ENCODE measurements at places on chromosomes 11 and 22.

GRCh38 chr11:64713781-64714363, 9.1 kb downstream of the NRXN2 start:
- DNase-seq: no peak

GRCh38 chr11:120918257-120918656, 105.6 kb upstream of the TBCEL start:
- DNase-seq: no peak

DNA sequence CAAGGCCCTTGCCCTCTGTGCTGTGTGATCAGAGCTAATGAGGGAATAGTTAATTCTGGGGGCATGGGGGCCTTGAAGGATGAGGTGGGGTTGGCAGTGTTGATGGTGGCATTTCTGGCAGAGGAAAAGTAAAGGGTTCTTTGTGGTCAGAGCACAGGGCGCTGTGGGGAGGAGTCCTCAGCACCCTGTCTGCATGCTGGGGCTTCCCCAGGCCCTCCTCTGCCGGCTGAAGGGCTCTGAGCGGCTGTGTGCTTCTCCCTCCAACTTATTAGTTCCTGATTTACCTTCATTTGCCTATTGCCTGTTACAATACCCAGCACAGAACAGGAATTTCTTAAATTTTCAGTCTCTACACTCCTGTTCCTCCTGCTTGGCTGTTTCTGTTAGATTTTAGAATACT, 122.8 kb downstream of the HIPK3 start:
- DNase-seq: no peak

- no peak for DNase-seq
Observed at GRCh38 chr11:119319700-119320239, 2.8 kb upstream of the MCAM start.

- DNase-seq: no peak
Observed at GRCh38 chr11:55457641-55458040, 89.9 kb downstream of the OR4A15 start.

DNA sequence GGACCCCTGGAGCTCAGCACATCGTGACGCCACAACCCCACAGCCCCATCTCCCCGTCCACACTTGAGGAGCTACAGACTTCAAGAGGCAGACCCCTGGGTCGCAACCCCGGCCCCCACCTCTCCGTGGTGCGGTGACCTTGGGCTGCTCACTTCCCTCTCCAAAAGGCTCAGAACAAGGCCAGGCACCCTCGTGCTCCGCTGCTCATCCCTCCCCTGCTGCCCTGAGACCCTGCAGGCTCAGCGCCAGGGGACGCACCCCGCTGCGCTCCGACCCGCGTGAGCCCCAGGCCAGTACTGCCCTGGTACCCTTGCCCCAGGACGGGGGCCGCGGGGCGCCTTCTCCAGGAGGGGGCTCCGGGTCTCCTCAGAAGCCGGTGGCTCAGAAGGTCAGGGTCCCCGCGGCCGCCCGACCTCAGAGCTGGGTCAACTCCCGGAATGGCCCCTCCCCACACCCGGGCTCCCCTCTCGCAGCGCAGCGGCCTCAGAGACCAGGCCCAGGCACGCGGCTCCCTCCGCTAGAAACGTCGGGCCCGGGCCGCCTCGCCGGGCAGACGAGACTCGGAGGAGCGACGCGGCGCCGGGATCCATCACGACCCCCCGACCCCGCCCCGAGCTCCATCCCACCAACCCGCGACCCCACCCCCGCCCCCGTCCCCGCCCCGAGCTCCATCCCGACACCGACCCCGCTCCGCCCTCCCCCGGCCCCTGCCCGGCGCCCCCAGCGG, 563 bp downstream of the GATD1 start:
- no peak for DNase-seq

- no peak for DNase-seq
Observed at GRCh38 chr22:27626675-27627443, 174.7 kb downstream of the MN1 start.

DNA sequence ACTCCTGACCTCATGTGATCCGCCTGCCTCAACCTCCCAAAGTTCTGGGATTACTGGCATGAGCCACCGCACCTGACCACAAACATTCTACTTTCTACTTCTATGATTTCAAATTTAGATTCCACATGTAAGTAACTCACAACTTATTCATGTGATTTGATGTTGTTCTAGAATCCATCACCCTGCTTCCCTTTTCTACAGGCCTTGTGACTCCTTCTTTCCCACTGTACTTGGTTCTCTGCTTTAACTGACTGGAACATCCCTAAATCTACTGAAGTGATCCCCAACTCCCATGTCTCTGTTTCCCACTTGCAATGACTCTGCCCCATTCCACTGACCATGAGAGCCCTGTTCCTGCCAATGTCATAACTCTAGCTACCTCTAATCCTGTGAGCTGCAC, 25.7 kb upstream of the MRPL17 start:
- no peak for DNase-seq

- no peak for DNase-seq
Observed at GRCh38 chr11:70296681-70297080, 26.2 kb downstream of the PPFIA1 start.

GRCh38 chr11:46181843-46182424, 60.7 kb upstream of the PHF21A start:
- DNase-seq: no peak

DNA sequence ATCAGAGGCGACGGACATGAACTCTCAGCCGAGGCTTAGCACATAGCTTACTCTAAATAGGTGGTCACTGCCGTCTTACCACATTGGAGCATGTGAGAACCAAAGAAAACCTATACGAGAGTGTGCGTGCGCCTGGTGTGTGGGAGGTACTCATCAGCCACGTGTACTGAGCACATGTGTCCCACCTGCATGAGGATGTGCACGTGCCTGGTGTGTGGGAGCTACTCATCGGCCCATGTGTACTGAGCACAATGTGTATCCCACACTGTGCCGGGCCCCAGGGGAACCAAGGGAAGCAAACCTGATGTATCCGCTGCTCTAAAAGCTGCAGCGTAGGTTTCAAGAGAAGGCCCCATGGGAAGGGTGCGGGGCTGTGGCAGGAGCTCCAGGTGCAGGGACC, 56.4 kb downstream of the ANO1 start:
- DNase-seq: no peak

- no peak for DNase-seq
Observed at GRCh38 chr22:44160421-44160820, 20.3 kb upstream of the PARVG start.

DNA sequence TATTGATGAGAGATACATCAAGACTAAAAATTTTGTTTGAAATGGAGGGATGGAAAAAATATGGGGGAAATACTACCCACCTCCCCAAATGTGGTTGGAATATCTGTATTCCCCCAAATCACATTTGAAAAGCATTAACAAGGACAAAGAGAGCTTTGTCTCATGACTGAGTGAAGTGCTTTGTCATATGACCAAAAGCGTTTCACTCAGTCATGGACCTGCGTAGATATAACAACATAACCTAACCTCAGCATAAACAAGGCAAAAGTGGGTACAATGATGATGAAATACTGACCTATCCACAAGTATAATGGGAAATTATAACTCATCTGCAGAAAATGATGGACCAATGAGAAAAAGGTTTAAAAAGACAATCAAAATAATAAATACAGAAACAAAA, 418.3 kb downstream of the TBC1D22A start:
- DNase-seq: no peak

DNA sequence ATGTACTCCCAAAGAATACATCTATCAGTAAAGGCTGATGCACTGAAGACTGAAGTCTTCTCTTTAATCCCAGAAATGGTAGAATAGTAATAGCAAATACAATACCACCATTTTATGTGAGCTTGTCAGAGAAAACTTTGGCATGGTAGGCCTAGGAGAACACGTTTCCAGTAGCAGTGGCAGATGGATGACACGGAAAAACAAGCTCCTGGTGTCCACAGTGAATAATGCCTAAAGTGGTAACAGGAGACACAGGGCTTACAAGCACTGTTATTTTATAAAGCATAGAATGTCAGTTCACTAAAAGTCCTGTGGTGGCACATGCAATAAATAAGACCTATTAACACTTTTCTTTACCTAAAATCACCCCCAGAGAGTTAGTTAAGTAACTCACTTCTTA, 277.6 kb downstream of the TTC28 start:
- no peak for DNase-seq

GRCh38 chr22:42920101-42920820, 63.2 kb upstream of the ARFGAP3 start:
- no peak for DNase-seq

DNA sequence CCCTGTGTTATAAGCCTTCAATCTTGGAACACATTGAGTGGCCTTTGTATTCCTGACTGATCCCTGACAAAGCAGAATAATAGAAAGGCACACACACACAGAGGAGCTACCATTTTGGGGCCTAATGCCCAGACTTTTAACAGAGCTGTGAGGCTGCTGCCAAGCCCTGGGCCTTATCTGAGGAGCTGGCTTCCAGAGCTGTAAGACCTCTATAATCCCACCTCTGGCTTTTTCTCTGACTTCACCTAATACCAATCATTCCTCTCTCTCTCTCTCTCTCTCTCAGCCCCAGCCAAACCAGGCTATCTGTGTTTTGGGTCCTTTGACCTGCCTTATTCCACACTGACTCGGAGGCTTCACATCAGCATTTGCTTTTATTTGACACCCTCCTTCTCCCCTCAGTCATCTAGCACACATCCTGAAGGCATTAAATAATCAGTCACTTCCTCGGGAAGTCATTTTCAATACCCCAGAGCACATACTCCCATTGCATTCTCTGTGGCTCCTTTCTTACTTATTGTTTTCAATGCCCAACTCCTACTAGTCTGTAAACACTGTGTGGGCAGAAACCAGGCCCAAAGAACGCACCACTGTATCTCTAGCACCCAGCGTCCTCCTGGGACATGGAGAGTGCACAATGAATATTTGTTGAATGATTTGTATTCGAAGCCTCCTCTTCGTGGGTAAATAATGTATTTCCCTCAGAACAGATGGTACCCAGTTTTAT, 21.2 kb upstream of the TRIM44 start:
- DNase-seq: no peak

DNA sequence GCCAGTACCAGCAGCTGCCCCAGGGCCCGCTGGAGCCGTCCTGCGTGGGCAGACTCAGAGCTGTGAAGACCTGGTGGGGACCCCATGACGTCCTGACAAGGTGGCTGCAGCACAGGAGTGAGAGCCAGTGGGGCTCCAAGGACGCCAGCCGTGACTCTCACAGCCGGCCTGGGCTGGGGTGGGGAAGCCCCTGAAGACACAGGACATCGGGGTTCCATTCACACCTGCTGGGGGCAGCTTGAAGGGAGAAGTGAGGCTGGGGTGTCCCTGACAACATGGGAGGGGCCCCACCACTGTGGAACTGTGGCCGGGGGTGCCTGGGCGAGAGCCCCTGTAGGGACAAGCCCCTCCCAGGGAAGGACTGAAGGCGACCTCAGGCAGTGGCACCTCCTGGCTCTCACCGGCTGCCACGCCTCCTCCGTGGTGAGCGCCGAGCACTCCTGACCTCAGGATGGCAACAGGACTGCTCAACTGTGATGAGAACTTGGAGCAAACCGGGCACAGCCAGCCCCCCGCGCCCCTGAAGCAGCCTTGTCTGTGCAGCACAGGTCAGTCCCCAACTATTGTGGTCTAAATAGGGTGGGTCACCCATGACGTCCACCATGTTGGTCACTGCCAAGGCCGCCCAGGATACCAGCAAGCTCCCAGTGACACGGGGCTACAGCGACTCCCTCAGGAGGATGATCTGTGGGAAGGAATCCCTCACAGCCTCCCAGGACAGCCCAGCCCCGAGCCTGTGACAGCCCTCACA, 22.7 kb upstream of the IL17REL start:
- no peak for DNase-seq

DNA sequence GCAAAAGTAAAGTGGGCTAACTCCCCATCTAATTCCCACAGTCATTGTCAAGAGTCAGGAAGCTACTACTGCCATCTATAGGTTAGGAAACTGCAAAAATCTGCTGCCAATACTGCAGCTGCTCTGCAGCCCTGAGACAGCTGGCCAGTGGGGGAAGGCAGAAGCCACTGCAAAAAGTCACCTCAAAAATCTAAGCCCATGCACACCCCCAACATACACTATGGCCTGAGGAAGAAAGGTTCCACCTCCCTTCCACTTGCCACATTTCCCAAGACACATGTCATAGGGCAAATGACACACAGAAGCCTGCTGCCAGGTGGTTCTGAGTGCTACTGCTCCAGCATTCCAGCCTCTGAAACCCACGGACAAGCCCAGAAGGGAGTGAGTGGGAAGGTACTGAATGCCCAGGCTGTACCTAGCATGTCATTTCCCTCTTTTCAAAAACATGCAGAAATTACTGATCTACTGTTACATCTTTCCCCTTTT, 36.9 kb downstream of the DGCR2 start:
- no peak for DNase-seq

GRCh38 chr22:37032535-37033460, 13.3 kb downstream of the MPST start:
- no peak for DNase-seq

- no peak for DNase-seq
Observed at GRCh38 chr11:78941226-78941851, 366.7 kb upstream of the NARS2 start.

GRCh38 chr11:92869716-92870115, 99.7 kb upstream of the MTNR1B start:
- DNase-seq: no peak

GRCh38 chr11:65606876-65607613, 7.0 kb downstream of the MAP3K11 start:
- DNase-seq: no peak

DNA sequence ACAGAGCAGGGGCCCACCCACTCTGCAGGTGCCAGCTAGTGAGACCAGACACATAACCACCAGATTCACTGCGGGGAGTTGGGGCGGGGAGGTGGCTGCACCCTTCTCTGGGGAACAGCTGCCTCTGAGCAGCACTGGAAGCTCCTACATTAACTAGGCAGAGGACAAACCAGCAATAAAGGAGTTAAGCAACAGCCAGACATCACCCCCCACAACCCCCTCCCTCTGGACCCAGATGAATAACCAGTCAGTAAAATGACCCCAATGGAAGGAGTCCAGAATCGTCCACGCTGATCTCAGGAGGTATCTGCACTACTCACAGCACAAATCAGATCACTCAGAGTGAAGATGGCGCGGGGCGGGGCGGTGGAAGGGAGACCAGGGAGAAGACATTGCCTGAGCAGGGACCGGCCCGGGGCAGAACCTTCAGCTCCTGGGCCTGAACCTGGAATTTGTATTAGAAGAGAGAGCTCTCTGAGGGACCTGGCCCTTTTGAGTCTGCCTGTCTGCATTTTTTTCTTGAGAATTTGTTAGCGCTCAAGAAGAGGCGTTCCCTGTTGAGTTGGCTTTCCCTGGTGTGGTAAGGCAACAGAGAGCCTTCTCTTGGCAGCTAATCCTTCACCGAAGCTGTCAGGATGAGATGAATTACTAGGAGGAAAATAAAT, 125.5 kb upstream of the NCAM1 start:
- DNase-seq: no peak

GRCh38 chr11:127393460-127393997, 393.0 kb upstream of the KIRREL3 start:
- DNase-seq: no peak

- DNase-seq: no peak
Observed at GRCh38 chr11:113332023-113332422, 17.6 kb downstream of the TTC12 start.
